Non-pigmented ciliary epithelial cell (primary cell): ENCODE measurements at places on chromosomes 2 and 18.

- DNase-seq, result no peak
Observed at GRCh38 chr2:98985905-98986666, 50.1 kb upstream of the CRACDL start.

- DNase-seq, result no peak
Observed at GRCh38 chr2:202681688-202682205, 47.0 kb downstream of the FAM117B start.

DNA sequence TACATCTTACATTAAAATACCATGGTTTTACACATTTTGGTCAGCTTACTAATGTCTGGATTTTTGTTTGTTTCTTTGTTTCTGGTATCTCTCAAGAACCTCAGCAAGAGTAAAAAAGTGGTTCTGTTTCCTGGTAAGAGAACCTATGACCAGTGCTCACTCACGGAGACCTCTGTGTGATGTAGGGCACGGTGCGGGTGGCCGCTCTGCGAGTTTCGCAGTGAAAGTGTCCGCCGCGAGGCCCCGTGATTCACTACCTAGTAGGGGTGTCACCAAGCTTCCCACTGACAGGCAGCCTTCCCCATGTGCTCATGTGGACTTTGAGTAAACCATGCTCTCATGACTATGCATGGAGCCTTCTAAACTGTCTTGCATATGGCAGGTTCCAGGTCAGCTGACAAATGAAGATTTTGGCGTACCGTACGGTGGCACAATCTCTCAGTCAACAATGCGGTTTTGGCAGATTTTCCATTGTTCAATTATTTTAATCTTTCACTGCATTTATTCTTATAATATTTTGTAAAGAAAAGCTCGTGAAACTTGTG, 137.3 kb downstream of the DCDC2C start:
- DNase-seq, result no peak

GRCh38 chr2:121505005-121505404, 25.7 kb upstream of the RNU4ATAC start:
- peak; percentile 90 for DNase-seq

- DNase-seq, result peak; percentile 53
Observed at GRCh38 chr2:46481198-46482193, 2.1 kb downstream of the TMEM247 start.

DNA sequence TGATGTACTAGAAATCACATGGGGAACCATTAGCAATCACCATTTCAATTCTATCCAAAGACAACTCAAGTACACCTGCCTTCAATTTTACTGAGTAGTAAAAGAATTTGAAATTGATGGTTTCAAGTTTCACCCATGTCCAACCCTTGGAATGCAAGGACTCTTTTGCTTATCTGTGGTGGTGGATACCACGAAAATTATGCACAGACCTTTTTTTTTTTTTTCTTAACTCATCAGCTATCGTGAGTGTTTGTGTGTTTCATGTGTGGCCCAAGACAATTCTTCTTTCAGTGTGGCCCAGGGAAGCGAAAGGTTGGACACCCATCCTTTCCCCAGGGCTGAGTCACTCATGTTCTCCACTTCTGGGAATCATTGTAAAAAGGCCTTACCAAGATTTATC, 23.1 kb downstream of the ID2 start:
- DNase-seq, result no peak

DNA sequence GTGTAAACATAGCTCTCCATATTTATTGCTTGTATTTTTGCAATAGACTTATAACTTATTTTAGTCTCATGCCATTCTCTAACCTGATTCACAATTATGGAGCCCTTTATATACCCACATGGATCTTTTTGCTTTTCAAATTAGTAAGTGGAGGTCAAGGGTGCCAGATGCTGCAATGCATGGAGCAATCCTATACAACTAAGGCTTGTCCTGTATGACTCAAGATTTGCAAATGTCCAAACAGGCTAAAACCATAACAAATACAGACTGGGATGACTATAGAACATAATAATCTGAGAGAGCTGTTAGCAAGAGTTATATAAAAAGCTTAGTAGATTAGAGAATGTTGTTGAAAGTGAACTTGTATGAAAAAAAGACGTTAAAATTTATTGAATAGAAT, 690.4 kb upstream of the NRXN1 start:
- DNase-seq, result peak; percentile 74

GRCh38 chr2:81266106-81266505, 961.6 kb upstream of the LRRTM1 start:
- DNase-seq, result no peak

DNA sequence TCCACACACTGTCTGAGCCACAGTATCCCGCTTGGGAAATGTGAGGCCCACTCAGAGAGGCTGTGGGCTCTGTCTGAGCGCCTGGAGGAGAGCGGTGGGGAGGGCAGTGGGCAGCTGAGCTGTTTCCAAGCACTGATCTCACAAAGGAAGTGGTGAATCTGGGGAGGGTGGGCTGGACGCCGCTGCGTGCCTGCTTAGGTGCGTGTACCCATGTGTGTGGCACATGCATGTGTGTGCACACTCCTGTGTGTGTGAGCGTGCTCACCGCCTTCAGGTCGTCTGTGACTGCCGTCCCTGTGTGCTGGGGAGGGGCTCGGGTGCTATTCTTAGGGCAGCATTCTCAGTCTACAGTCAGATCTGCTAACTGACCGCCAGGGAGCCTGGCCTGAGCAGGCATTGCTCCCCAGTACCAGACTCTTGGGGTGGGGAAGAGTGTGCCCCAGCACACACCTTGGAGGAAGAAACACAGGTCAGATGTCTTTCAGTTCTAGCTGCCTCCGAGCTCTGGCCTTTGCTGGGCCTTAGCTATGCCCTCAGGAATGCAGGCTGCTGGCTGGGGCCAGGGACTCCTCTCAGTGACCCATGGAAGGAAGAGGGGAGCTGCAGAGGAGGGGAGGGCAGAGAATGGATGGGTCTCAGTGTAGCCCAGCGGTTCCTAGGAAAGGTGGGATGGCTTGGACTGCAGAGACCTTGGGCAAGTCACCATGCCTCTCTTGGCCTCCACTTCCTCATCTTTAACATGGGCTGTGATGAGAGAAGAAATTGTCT, 31.4 kb downstream of the KCNIP3 start:
- no peak for DNase-seq

- DNase-seq, result no peak
Observed at GRCh38 chr18:62651276-62652056, 63.9 kb upstream of the PHLPP1 start.

- peak; percentile 22 for DNase-seq
Observed at GRCh38 chr2:196719110-196719872, 79.8 kb downstream of the CCDC150 start.

DNA sequence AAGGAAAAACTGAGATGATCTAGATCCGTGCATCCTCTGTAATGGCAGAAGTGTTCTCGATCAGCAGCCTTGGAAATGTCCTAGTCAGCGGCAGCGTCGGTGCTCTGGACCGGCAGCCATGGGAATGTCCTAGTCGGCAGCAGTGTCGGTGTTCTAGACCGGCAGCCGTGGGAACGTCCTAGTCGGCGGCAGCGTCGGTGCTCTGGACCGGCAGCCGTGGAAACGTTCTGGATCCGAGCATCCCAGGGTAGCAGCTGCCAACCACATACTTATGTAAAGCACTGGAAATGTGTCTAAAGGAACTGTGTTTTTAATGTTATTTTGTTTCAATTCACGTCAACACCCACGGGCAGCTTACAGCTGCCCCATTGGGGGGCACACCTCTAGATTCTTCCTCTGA, 58.7 kb downstream of the GBX2 start:
- no peak for DNase-seq

- peak; percentile 57 for DNase-seq
Observed at GRCh38 chr2:138071720-138072719, 107.7 kb downstream of the HNMT start.

- no peak for DNase-seq
Observed at GRCh38 chr2:8575834-8576423, 105.9 kb upstream of the ID2 start.

- DNase-seq, result no peak
Observed at GRCh38 chr18:63137999-63138435, 181.6 kb downstream of the BCL2 start.

GRCh38 chr2:20365249-20365817, 14.7 kb upstream of the PUM2 start:
- DNase-seq, result no peak

DNA sequence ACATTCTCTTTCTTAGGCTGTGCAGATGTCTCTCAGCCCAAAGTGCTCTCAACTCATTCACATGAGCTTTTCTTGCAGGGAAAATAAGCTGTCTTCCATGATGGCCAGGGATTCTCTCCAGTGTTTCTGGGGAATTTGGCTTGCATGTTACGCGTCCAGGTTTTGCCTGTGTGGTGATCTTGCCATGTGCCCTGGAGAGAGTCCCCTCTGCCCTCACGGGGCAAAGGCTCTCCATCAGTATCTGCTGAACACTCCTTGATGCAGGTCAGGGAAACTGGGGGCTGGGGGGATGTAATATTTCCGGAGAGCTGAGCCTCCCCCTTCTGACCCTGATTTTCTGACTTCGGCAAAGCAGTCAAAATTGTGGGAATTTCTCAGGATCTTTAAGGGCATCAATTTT, 87.6 kb downstream of the ACKR3 start:
- no peak for DNase-seq

DNA sequence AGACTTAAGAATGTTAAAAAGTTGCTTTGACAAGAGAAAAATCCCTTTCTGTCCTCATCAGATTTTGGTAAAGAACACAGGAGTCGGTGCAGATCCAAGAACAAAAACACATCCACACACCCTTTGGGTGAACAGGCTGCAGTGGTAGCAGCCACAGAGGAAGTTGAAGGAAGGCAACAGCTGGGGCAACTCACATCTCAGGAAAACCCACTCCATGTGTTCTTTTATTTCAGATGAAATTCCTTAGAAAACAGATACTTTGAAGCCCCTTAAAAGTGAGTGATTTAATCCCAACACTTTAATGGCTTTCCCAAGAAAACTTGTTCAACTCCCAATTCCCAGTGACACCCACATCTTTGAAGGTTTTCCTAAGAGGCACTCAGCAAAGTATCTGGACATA, 271.3 kb downstream of the ICOS start:
- no peak for DNase-seq

GRCh38 chr18:53715243-53715853, 509.1 kb downstream of the MBD2 start:
- DNase-seq, result no peak

DNA sequence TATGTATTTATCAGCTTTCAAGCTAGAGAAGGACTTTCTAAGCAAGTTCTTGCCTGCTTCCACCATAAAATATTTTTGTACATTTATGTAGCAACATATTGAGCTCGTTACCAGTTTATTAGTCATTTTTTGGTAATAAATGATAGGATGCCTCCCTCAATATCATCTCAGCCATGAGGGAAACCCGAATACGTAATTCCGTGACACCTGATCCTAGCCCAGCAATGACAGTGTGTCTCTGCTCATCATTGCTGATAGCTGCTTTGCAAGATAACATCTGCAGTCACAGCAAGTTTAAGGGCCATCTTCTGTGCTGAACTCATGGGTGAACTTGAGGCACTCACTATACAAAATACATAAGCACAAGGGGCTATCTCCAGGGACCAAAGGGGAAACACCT, 62.2 kb downstream of the COL6A3 start:
- no peak for DNase-seq
